ENCODE measurements at places on chromosomes 4 and X. TPM values are rescaled to one million over a fixed set of nuclear protein-coding genes. Genes with fewer than 3 reads are reported as not detected.

DNA sequence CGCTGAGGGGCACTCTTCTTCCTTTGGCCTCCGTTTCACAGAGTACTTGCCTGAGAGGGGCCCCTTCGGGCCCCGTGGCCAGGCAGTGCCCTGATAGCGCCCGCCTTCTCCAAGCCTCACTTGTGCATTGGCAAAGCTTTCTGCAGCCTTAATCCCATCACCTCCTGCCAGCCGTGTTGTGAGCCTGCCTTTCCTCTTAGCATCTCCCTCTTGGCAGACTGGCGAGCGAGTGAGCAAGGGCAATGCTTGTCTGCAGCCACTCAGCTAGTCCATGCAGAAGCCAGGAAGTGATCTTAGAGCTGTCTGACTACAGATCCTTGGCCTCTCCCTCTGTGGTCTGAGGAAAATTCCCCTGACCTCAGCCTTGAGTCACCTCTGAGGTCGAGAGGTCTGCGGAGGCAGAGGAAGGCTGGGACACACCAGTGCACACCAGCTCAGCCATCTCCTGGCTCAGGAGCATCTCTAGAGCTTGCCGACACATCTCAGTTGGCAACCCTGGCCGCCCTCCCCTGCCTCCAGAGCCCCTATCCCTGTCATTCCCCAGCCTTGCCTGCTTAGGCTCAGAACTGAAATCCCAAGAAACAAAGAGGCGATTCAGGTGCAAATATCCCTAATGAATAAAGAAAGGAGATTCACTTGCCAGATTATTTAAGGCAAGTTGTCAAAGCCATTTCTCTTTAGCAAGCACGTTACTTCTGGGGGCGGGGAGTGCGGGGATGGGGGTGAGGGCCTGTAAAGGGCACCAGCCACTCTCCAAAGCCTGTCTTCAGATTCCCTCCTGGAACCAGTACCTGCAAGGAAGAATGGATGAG lies 143.5 kb upstream of the MAMLD1 start:
- H3K27ac ChIP-seq: no peak overlapping the region
- H3K4me3 ChIP-seq: peak overlapping the region; percentile 5
- peaks cover 5% of the 10 kb centered on the region for H3K4me1 ChIP-seq

GRCh38 chrX:11426712-11427452 lies 133.7 kb downstream of the AMELX start:
- no peak overlapping the region for H3K27ac ChIP-seq
- peaks cover 42% of the 10 kb centered on the region for H3K27me3 ChIP-seq
- DNase-seq: peak; percentile 7

- H3K4me3 ChIP-seq: no peak overlapping the region
- no peak for DNase-seq
- H3K4me1 ChIP-seq: no peaks in the 10 kb centered on the region
- H3K27ac ChIP-seq: no peak overlapping the region
Observed at GRCh38 chr4:180169394-180169793, 2073.8 kb upstream of the TENM3 start.

- H3K27ac ChIP-seq: no peak overlapping the region
- H3K27me3 ChIP-seq: peaks cover 89% of the 10 kb centered on the region
- peak; percentile 86 for DNase-seq
- H3K36me3 ChIP-seq: no peaks in the 10 kb centered on the region
- no peaks in the 10 kb centered on the region for H3K4me1 ChIP-seq
- H3K4me3 ChIP-seq: peak overlapping the region; percentile 45
Observed at GRCh38 chrX:153609917-153610835, 11.2 kb upstream of the CCNQ start.

The PAK3 gene
- total RNA-seq: 12.5 TPM

Data from neural progenitor cell (in vitro differentiated cells).